ENCODE measurements at places on chromosomes 3 and 15.

DNA sequence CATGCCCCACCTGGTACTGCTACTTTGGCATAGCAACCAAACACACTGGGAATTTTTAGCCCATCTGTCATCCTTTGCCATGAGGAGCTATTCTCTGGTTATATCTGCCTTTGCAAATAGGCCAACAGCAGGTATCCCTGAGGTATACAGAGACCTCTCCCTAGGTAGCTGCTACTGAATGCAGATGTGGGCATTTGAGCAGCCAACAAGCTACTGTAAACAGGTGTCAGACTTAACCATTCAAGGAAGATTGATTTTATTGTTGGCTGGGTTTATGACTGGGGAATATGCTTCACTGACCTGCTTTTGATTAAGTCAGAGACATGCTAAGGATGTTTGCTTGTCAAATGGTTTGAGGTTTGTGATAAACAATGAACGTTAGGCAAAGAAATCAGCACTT, 183.2 kb downstream of the OXSM start:
- no peak for DNase-seq

GRCh38 chr15:96187341-96188305, 142.9 kb upstream of the NR2F2 start:
- DNase-seq = no peak

DNA sequence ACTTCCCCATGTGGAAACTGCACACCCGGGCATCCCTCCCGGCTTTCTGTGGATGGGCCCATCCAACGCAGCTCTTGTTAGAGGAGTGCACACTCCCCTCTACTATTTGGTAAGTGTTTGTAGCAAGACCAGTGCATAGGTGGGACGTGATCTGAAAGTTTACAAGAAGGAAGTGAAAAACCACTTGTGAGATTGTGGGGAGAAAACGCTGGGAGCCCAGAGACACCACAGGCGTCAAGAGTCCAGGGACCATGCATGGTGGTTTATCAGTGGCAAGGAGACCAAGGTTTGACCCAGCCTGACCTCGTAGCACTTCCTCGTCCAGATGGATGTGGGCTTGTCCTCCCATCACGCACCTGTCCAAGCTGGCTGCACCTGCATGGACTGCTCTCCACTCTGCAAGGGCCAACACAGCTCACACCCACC, 51.6 kb downstream of the ATP10A start:
- no peak for DNase-seq

DNA sequence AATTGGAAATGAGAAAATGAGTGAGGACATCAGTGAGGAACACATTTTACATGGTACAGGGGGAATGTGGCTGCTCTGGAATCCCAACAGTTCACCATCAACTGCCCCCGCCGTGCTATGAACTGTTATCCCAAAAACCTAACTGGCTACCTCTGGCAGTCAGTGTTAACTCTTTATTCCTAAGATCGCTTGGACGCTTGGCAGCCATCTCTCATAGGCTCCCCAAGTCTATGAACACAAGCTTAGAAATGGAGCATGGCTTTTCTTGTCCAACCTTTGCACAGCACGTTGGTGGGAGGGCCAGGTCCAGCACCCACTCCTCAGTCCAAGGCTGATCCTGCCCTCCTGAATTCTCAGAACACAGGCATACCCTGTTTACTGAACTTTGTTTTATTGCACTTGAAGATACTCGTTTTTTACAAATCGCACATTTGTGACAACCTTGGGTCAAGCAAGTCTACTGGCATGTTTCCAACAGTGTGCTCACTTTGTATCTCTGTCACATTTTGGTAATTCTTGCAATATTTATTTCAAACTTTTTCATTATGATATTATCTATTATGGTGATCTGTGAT, 53.6 kb downstream of the SENP2 start:
- no peak for DNase-seq
